ENCODE measurements at places on chromosomes 2 and 18.

DNA sequence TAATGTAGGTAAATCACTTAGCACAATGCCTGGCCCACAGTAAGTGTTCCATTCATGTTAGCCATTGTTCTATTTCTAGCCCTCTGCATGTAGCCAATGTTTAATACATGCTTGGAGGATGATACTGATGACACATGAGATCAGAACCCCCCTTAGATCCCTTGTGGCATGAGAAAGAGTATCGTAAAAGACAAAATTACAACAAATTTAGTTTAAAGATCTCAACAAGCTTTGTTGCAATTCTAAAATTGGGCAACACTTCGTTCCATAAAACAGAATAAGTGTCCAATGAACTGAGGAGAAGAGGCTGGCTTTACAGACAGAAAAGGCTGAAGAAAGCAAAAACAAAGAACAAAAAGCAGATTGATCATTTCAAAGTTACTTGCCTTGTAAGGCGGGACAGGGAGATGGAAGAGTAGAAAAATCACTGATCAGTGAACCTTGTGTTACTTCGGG, 148.7 kb upstream of the SLC1A4 start:
- no peak for DNase-seq

- DNase-seq: no peak
Observed at GRCh38 chr2:200839513-200839912, 24.9 kb downstream of the CLK1 start.

GRCh38 chr2:101858246-101858645, 133.5 kb upstream of the IL1R2 start:
- DNase-seq: no peak

GRCh38 chr2:46160326-46160725, 136.9 kb upstream of the EPAS1 start:
- no peak for DNase-seq

DNA sequence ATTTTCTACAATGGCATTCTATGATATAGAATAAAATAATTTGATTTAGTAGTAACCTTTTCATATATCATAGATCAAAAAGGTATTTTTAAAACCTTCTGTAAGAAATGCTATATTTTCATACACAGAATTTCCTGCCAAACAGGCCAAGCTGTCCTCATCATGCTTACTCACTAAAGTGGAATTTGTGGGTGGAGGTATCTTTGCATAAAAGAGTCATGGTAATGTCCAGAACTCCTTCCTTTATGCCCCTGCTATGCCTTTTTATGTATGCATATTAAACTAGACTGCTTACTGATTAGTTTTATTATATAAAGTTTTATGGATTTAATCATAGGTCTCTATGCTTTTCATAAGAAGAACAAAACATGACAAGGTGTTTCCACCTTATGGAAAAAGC, 27.5 kb upstream of the MARCHF7 start:
- DNase-seq: no peak

DNA sequence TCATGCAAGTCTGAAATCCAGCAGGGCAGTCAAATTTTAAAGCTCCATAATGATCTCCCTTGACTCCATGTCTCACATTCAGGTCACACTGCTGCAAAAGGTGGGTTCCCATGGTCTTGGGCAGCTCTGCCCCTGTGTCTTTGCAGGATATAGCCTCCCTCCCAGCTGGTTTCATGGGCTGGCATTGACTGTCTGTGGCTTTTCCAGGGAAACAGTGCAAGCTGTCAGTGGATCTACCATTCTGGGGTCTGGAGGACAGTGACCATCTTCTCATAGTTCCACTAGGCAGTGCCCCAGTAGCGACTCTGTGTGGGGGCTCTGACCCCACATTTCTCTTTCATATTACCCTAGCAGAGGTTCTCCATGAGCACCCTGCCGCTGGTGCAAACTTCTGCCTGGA, 220.6 kb upstream of the COPS8 start:
- no peak for DNase-seq

GRCh38 chr18:77131652-77132368, 773 bp downstream of the MBP start:
- DNase-seq: no peak

DNA sequence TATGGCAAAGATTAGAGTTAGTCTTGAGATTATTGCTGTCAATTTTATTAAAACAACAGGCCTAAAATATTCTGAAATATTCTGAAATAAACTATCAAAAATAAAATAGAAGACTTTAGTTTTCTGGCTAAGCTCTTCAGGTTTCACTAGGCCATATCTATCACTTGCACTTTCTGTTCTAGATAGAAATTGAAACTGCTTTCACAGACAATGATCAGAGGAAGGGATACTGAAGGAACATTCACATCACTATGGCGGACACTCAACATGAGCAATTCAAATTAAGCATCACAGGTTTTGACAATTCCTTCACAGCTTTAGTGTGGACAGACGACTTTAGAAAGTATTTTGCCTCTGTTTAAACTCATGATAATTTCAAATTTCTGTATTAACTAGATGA, 586.4 kb upstream of the REG3G start:
- no peak for DNase-seq

DNA sequence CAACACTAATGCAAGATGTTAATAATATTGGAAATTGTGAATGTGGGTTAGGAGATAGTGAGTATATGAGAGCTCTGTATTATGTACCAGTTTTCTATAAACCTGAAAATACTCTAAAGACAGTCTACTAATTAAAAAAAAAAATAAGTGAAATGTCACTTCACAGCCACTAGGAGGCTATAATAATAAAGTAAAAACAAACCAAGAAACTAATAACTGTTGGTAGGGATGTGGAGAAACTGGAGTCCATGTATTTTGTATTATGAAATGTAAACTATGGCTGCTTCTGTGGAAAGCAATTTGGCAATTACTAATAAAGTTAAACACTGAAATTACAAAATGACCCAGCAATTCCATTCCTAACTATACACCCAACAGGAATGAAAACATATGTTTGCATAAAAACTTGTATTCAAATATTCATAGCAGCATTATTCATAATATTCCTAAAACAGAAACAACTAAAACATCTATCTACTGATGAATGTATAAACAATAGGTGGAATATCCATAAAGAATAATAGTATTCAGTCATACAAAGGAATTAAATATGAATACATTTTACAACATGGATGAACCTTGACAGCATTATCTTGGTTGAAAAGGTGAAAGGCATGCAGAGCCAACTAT, 36.2 kb downstream of the CCDC178 start:
- no peak for DNase-seq

- no peak for DNase-seq
Observed at GRCh38 chr2:132478461-132479105, 62.0 kb downstream of the GPR39 start.

GRCh38 chr18:46211816-46212215, 107.6 kb downstream of the HAUS1 start:
- no peak for DNase-seq

GRCh38 chr2:196259507-196260481, 88.4 kb upstream of the STK17B start:
- DNase-seq: peak; percentile 73

DNA sequence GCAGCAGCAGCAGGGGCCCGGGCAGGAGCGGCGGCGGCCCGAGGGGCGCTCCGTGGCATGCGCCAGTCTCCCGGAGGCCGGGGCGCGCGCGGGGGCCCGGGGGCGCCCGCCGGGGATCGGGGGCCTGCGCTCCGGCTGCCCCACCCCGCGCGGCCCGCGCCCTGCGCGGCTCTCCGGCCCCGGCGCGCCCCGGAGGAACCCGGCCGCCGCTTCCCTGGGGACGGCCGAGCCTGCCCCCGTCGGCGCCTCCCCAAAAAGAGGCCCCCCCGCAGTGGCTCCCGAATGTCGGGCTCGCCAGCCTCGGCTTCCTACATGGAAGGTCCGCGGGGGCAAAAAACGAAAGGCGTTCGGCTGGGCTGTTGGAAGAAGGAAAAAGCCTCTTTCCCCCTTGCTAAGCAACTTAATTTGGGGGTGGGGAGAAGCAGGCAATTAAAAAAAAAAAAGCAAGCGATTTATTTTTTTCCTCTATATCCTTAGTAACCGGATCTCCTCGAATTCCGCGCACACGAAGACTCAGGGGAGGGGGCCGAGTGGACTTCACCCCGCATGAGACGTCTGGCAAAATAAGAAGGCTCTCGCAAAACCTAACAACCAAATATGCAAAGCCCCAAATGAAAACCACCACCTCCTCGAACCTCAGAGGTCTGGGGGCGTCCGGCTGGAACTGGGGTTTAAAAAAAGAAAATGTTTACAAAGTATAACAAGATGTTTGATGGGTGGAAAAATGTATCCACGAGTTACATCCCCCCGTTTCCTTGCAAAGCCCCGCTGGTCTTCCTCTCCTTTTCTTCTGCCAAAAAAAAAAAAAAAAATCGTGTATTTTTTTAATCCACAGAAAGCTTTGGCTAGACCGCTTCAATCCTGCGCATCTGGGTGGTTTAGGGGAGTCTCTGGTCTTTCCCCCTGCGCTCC, at the start of gene SMAD7:
Gene SMAD7, minus strand, starts transcription at position 430 of the 912 bp plus-strand sequence. CDS start 541 bp downstream, outside the sequence.
- DNase-seq: no peak

GRCh38 chr2:127498386-127498785, 27.9 kb downstream of the IWS1 start:
- no peak for DNase-seq

DNA sequence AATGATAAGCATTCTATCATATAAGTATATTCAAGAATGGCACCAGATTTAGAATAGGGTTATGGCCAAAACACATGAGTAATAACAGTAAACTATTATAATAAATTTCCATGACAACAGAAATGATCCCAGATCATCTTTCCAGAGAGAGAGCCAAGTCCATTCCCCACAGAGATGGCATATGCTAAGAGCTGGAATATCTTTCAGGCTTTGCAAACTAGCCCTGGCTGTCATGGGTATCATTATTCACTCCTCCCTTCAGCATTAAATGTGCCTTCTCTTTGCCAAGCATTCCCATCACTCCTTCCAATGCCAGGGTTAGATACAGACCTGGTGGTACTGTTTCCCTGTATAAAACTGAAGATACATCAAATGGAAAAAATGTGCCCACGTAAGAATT, 10.9 kb downstream of the FEZ2 start:
- no peak for DNase-seq

DNA sequence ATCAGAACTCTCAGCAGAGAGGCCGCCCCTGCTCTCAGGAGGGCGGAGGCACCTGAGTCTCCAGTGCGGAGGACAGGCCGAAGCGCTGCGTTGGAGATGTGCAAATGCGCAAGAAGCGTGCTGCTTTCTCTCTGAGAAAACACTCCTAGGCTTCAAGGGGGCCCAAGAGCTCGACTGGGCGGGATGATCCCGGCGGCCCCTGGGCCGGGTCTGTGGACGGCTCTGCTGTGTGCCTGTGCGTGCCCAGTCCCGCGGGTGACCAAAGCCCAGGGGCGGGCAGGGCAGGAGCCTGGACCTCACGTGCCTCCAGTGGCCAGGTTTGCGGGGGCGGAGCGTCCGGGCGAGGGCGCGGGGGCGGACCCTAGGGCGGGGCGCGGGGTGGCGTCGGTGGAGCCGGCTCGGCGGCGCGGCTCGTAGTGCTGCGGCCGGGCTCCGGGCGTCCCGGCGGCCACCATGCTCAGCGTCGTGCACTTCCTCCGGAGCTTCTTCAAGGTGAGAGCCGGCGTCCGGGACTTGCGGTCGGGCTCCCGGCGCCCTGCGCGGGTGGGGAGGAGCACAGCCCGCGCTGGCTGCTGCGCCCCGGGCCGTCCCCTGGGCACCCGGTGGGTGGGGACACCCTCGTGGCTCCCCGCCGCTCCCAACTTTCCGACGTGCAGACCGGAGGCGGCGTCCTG, at the start of gene ARHGEF4:
Gene ARHGEF4, plus strand, starts transcription at position 414 of the 674 bp plus-strand sequence. Its CDS starts 40 bp downstream, at position 454.
- DNase-seq: no peak

DNA sequence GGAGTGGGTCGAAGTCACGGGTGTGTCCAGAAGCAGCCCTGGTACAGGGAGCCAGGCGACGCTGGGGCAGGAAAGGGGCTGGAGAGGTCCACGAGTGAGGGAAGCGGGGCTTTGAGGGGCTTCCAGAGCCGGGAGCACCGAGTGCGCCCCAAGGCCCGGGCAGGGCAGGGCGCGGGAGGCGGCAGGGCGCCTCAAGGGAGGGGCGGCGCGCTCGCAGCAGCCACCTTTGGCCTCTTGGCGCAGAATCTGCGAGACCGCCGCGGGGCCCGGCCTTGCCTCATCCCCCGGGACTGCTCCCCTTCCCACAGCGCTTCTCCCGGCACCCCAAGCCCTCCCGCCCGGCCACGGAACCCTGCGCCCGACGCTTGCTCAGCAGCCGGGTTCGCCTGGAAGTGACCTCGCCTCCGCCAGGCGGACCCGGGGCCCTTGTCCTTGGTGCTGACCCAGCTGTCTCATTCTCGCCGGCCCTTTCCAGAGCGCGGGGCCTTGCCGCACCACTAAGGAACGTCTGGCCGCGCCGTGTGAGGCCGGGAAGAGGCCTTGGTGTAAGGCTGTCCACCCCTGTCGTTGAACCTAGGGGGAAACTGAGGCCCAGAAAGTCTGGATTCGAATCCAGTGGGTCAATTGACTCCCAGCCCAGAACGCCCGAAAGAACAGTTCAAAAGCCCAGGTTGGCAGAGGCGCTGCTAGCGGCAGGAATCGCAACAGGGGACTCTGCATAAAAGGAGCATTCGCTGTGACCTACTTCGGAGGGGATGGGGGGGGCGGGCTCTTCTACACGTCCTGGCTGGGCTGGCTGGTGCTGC, 584 bp upstream of the DNER start:
- DNase-seq: no peak

- no peak for DNase-seq
Observed at GRCh38 chr2:109616184-109616583, 2.0 kb downstream of the SOWAHC start.

DNA sequence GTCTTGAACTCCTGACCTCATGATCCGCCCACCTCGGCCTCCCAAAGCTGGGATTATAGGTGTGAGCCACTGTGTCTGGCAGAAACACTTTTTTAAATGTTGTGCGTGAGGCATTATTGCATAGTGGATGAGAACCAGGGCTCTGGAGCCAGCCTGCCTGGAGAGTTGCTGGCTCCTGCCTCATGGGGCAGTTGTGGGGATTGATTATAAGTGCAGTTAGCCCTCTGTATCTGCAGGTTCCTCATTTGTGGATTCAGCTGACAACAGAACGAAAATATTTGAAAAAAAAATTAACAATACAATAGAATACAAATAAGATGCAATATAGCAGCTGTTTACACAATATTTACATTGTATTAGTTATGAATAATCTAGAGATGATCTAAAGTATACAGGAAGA, 129.4 kb upstream of the EML6 start:
- no peak for DNase-seq

DNA sequence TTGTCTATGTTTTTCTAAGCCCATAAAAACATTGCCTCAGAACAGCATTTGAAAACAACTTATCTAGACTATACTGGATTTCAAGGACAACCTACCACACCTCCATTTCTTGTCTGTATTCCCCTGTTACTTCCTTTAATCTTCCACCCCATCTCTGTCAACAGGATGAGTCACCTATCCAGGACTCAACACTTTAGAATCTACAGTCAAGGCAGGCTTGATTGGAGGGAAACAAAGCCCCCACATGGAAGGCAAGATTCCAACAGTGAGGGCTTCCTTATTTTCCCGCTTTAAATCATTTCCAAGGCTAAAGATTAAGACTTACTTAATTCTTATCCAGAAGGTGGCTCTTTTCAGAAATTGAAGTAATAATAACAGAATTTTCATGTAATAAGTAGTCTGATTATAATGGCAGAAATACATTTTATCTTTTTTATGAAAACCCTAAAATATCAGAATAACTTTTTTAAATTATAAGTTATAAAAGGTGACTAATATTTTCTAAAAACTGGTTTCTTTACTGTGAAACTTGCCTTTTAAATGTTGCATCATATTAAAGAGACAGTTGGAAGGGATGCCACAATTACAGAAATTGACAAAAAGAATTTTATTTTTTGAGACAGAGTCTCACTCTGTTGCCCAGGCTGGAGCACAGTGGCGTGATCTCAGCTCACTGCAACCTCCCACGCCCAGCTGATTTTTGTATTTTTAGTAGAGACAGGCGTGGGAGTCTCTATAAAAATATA, 138.7 kb upstream of the CCDC150 start:
- no peak for DNase-seq

All from Jurkat, Clone E6-1 (cell line).